ENCODE measurements at places on chromosomes 11 and 22. TPM values are rescaled to one million over a fixed set of nuclear protein-coding genes. Genes with fewer than 3 reads are reported as not detected.

PKP3 gene
- 70.8 TPM for total RNA-seq

FGF4 gene
- not detected for total RNA-seq

IRAG1 gene
- 112 TPM for total RNA-seq

OR5B12 gene
- total RNA-seq: not detected

UPB1 gene
- 0.83 TPM for total RNA-seq

LRRC32 gene
- 33.2 TPM for total RNA-seq

MUC2 gene
- 0.26 TPM for total RNA-seq

RAPSN gene
- total RNA-seq: 0.35 TPM

ZNF280A gene
- total RNA-seq: not detected

NAALADL1 gene
- total RNA-seq: 10.4 TPM

TNNI2 gene
- total RNA-seq: 73.7 TPM

DUSP8 gene
- total RNA-seq: 35.6 TPM

SLC37A2 gene
- 7.8 TPM for total RNA-seq

OR10D3 gene
- total RNA-seq: not detected

TRIM49D2 gene
- not detected for total RNA-seq

THY1 gene
- 17.8 TPM for total RNA-seq

OR4C6 gene
- total RNA-seq: not detected

CD151 gene
- 442 TPM for total RNA-seq

PIH1D2 gene
- 4.3 TPM for total RNA-seq

MMP7 gene
- 1,865 TPM for total RNA-seq

PRR14L gene
- 51.9 TPM for total RNA-seq

RTN4RL2 gene
- 19.2 TPM for total RNA-seq

FOLH1 gene
- total RNA-seq: 42.6 TPM

SLC22A12 gene
- not detected for total RNA-seq

ABCC8 gene
- total RNA-seq: 1.3 TPM

C11orf97 gene
- total RNA-seq: not detected

BBOX1 gene
- total RNA-seq: 26.2 TPM

SIPA1 gene
- total RNA-seq: 74.7 TPM

TUB gene
- 11.3 TPM for total RNA-seq

ZNF215 gene
- 1.5 TPM for total RNA-seq

NXPE4 gene
- not detected for total RNA-seq

HTR3B gene
- not detected for total RNA-seq

PICALM gene
- total RNA-seq: 205 TPM

All from mucosa of gallbladder (tissue), 1 donor.